ENCODE measurements at places on chromosomes 5 and 9. TPM values are rescaled to one million over a fixed set of nuclear protein-coding genes. Genes with fewer than 3 reads are reported as not detected.

VPS13A gene
- 47.9 TPM for total RNA-seq

PCDHA5 gene
- not detected for total RNA-seq

CFAP157 gene
- total RNA-seq, result not detected

TMOD1 gene
- total RNA-seq, result 1.1 TPM

TMEM252 gene
- not detected for total RNA-seq

GRIA1 gene
- total RNA-seq, result not detected

TXNDC8 gene
- not detected for total RNA-seq

MZB1 gene
- 61.8 TPM for total RNA-seq

LCN9 gene
- total RNA-seq, result not detected

WNT8A gene
- total RNA-seq, result not detected

CYFIP2 gene
- 379 TPM for total RNA-seq

PCDHGA3 gene
- total RNA-seq, result 0.23 TPM

MARCHF3 gene
- total RNA-seq, result 1.2 TPM

FOXD4L6 gene
- not detected for total RNA-seq

AJM1 gene
- 3.9 TPM for total RNA-seq

OR13J1 gene
- not detected for total RNA-seq

GARIN3 gene
- total RNA-seq, result not detected

SPINK4 gene
- not detected for total RNA-seq

SPATA9 gene
- total RNA-seq, result not detected

FSTL4 gene
- total RNA-seq, result not detected

ZNF354C gene
- total RNA-seq, result 3.7 TPM

SMC5 gene
- total RNA-seq, result 43.0 TPM

PSMB7 gene
- 142 TPM for total RNA-seq

IFNA21 gene
- not detected for total RNA-seq

PCDHGA11 gene
- total RNA-seq, result 0.11 TPM

SLC36A2 gene
- total RNA-seq, result not detected

PCDHGA7 gene
- total RNA-seq, result 0.30 TPM

SPATA31E1 gene
- not detected for total RNA-seq

RALGPS1 gene
- 2.7 TPM for total RNA-seq

HRCT1 gene
- not detected for total RNA-seq

TRIM36 gene
- total RNA-seq, result 0.16 TPM

PRDM9 gene
- not detected for total RNA-seq

CCDC152 gene
- 6.3 TPM for total RNA-seq

DDX41 gene
- 120 TPM for total RNA-seq

PDE6A gene
- not detected for total RNA-seq

FGF18 gene
- not detected for total RNA-seq

C9orf50 gene
- not detected for total RNA-seq

ANKRD34B gene
- not detected for total RNA-seq

OR1K1 gene
- not detected for total RNA-seq

PCDHB3 gene
- total RNA-seq, result not detected

PCDHGC5 gene
- not detected for total RNA-seq

FAM153A gene
- 14.2 TPM for total RNA-seq

UBE2R2 gene
- 35.1 TPM for total RNA-seq

KCNN2 gene
- not detected for total RNA-seq

HAPLN1 gene
- not detected for total RNA-seq

CDHR2 gene
- total RNA-seq, result 1.7 TPM

All from T-helper 2 cell treated with Interferon-gamma antibody and Interleukin-4, amounts not matched to agents 100 ng/mL and 5 ng/mL, for 36 hours (primary cell).